ENCODE measurements at places on chromosomes 6 and 20.

DNA sequence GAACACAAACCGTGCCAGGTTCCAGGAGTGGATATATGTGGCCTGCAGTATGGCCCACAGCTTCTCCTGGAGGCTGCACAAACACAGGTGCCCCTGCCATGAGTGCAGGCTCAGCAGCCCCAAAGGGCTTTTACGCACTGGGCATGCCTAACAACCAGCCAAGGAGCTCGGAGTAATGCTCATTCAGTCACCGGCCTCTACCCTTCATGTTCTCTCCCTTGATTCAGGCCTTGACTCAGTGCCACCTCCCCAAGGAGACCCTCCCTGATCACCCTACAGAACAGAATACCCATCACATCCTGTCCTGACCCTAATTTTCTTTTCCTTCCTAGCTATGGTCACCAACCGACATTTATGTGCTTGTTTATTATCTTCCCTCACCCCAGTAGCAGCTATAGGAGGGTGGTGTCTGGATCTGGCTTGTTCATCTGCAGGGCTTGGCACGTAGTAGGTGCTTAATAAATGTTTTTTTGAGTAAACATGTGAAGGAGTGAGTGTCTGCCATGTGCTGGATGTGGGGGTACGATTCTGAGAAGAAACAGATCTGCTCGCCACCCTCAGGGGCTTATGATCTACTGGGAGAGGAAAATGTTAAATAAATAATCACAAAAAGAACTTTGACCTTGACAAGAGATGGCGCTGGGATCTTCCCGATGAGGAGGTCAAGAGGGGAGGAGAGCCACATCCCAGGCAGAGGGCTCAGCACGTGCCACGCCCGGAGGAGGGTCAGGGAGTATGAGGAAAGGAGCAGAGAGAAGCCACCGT, 9.2 kb downstream of the PXMP4 start:
- DNase-seq: no peak

- no peak for DNase-seq
Observed at GRCh38 chr20:1801929-1802306, 93.3 kb upstream of the SIRPA start.

DNA sequence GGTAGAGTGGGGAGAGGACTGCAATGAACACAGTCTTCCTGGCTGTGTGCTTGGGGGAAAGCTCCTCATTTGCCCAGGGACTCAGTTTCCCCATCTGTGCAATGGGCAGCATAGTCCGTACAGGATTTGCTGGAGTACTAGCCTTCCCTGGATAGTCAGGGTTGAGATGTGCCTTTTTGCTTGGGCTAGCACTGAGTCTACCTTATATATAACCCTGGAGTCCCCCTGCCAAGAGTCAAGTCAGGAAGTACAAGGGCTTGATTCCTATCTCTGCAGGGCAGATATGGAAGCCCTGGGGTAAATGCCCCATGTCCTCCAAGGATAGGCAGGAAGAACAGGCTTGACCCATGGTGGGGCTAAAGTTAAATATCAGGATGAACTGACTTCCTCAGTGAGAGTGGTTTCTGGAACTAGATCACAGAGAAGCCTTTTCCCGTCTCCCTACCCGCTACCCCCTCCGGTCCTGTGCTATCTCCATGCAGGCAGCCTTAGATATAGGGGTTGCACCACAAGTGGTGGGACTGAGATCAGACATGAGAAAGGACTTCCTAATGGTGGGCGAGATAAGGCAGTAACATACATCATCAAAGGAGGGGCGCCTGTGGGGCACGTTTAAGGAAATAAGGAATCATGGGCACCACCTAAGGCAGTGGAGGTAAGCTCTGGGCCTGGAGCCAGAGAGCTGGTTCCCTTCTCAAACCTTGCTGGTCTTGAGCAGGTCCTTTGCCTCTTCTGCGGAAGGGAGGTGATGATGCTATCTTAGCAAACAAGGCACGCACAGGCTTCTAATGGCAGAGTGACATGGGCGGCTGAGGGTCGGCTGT, 157.9 kb downstream of the MRPL14 start:
- DNase-seq: no peak

DNA sequence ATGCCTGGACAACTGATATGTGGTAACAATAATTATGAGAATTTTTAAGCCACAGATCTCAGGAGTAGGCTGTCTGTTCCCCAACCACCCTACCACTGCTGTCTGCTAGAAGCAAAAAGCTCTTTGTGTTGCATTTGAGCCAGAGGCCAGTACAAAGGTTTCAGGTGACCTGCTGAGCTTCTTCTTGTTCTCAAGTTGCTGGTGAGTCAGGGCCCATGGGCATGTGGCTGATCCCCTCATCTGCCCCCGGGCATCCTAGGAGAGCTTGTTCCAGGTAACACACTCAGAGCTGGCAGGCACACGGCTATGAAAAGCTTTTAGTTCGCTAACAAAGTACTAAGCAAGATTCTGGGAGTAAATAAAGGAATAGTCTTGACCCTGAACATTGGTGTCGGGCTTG, 285.3 kb downstream of the CDC5L start:
- no peak for DNase-seq

DNA sequence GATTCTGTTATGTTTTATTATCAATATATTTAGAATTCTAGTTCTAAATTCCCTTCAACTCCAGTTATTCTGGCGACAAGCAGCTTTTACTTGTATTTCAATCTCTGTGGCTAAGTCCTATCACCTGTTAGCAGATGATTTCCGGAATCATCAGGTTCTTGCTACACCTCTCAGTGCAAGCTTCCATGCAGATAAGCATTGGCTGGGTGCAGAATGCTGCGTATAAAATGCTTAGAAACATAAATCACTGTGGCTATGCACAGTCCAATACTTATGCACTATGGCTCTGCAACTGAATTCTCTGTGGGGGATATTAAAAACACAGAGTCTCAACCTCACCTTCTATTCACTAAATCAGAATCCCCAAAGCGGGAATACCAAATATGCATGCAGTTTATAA, 720.0 kb downstream of the EYS start:
- DNase-seq: no peak

DNA sequence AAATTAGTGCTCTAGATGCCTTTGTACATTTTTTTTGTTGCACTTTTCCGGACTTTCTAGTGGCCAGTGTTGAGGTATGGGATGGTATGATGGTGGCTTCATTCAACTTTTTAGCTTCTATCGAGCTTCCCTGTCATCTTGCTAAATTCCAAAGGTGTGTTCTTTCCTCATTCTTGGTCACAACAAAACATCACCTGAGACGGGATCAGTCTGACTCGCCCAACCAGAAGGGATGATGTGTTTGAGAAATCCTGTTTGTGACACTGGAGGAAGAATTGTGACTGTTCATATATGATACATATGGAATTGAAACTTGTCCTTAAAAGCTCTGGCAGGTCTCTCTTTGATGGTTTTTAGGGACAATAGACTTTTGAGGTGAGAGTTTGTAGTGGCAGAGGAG, 33.8 kb downstream of the KCNS1 start:
- DNase-seq: no peak

DNA sequence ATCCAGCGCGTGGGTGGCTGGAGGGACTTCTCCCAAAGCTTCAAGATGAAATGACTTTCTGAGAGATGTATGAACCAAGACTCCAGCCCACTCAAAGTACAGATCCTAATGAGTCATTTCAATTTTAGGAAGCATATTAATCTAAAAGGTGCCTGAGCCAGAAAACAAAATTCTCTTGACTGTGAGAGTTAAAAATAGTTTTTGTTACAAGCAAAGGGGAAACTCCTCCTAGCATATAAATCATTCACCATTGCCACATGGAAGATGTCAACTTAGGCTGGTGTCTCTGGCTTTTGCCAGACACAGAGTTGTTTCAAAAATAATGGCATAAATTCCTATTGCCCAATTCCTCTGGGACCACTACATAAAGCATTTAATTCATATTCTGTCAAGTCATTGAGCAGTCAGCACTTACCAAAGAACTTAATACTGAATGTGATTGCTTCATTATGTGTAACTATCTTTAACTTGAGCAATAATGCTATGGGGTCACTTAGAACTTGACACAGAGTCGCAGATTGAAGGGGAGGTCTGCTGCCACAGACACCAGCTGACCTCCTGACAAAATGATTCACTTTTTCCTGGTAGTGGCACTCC, 280.6 kb downstream of the SLC35F1 start:
- no peak for DNase-seq

DNA sequence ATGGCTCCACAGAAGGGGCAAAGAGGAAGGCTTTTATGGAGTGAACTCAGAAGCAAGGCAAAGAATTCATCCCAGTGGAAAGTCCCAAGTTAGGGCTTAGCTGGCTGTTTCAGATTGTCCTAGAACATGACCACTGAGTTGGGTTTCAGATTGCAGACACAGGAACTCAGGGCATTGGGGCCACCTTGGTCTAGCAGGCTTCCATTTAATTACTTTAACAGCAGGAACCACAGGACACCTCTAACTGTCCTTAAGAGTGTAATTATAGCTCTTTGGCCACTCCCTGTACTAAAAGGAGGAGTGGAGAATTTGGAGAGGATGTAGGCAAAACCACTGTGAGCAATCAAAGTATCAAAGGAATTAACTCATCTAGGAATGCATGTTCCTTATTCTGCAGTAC, 150.6 kb upstream of the AGPAT4 start:
- DNase-seq: no peak

GRCh38 chr6:52571099-52571755, 5.6 kb downstream of the TRAM2 start:
- DNase-seq: no peak

DNA sequence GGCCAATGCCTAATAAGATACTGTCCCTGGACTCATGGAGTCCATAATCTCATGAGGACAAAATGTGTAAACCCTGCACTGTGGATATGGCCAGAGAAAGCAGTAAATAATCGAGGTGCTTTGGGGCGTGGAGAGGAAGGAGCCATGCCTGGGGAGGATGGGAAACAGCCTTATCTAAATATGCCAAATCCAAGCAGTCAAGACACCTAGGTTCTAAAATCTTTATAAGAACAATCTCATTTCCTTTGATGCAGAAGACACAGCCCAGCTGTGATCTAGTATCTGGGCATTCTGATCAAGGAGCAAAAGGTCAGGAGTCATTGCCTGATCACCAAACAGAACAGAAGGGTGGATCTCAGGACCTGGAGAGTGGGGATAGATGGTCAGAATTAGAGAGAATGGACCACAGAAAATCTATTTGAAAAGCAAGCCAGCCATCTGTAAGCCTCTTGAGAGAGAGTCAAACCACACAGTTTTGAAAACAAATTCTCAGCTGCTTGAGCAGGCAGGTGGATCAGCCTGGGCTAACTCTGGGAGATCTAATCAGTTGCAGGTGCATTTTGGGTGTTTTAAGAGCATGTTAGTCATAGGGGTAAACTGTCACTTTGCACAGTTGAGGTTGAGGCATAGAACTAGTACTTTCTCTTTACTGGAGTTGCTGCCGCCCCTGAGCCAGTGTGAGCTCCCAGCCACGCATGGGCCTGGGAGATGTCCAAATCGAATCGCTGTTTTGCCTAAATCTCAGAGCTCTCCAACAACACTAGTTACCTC, 130.8 kb upstream of the TNFAIP3 start:
- no peak for DNase-seq

DNA sequence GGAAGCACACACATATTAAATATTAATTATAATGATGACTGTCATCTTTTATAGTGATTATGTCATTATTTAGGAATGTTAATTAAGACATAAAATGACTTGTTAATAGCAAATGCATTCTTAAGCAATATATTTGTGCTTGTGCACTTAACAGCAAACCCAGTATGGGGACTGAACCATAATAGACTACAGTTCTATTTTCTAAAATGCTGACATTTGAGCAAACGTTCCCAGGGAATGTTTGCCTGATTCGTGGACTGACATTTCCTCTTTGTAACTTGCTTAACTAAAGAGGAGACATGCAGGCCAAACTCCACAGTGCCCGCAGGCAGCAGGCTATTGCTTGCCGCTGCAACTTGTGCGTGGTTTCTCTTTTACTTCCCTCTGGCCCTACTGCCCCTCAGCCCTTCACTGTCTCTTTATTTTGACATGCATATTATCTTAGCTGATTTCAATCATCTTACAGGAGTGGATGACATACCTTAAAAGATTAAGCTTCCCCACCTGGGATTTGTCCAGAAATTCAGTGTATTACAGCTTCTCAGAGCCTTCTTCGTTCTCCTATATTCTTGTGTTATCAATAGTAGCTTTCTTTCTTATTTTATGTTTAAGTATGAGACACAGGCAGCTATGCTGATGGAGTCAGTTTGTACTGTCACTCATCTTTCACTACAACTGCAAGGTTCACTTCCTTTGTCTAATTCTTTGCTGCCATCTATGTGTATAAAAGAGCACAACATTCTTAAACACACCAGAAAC, 141.5 kb downstream of the GMDS start:
- DNase-seq: no peak

DNA sequence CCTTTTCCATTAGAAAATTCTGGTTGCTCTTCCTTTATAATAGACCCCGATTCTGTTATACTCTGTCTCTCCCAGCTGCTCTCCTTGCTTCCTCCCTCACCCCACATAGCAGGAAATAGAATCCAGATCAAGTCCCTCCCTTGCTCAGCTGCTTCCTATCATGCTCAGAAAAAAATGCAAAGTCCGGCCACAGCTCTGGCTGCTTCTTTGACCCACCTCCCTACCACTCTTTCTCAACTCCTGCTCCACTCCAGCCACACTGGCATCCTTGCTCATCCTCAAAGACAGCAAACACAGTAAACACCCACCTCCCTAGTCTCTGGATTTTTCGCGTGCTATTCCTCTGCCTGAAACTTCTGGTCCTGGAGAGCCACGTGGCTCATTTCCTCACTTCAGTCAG, 9.1 kb upstream of the SLC22A16 start:
- DNase-seq: no peak

DNA sequence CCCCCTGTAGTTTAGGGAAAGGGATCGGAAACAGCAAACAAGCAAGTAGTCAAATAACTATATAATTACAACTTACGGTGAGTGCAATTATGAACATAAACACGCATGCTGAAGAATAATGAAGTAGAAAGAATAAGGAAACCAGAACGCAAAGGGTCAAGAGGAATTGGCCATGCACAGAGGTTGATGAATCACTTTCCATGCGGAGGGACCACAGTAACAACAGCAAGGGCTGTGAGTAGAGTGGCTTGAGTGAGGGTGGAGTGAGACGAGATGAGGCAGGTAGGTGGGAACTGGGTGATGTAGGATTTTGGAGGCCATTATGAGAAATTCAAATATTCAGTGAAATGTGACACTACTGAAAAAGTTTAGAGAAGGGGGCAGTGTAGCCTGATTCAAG, 112.2 kb upstream of the LAMP5 start:
- DNase-seq: no peak

GRCh38 chr6:47524136-47524845, 46.7 kb downstream of the CD2AP start:
- DNase-seq: no peak

GRCh38 chr6:135088818-135089809, 34.5 kb upstream of the HBS1L start:
- no peak for DNase-seq

DNA sequence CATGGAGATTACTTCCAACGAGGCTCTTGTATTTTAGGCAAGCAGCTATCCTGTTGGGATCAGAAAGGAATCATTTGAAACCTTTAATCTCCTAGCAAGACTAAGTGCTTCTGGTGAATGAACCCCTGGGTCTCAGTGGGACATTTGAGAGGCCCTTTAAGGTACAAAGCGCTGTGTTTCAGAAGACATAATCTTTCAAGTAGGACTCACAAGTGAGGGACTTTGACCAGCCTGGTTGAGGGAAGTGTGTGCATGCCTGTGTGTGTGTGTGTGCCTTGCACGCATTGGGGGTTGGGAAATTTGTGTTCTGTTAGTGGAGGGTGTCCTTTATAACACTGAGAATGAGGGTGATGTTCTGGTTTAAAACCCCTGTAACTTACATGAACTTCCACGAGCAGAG, 64.4 kb upstream of the KCNG1 start:
- no peak for DNase-seq

Data from thoracic aorta (tissue), 2 donors.